Liver (tissue), 10 donors: ENCODE measurements at places on chromosomes 6 and 20. TPM values are rescaled to one million over a fixed set of nuclear protein-coding genes. Genes with fewer than 3 reads are reported as not detected.

The MANEA gene
- total RNA-seq: 9.7 TPM

The PPIL4 gene
- total RNA-seq: 13.1 TPM

GRCh38 chr6:167779129-167779992 lies 47.4 kb upstream of the AFDN start:
- no peak overlapping the region for H3K27ac ChIP-seq
- no peaks in the 10 kb centered on the region for H3K36me3 ChIP-seq
- H3K27me3 ChIP-seq: no peaks in the 10 kb centered on the region
- H3K4me3 ChIP-seq: no peak overlapping the region
- H3K4me1 ChIP-seq: peaks cover 1% of the 10 kb centered on the region
- no peak for DNase-seq

GRCh38 chr6:22667855-22668254 lies 98.5 kb downstream of the HDGFL1 start:
- no peak for DNase-seq
- no peaks in the 10 kb centered on the region for H3K36me3 ChIP-seq
- no peak overlapping the region for H3K4me3 ChIP-seq
- no peaks in the 10 kb centered on the region for H3K27me3 ChIP-seq
- no peaks in the 10 kb centered on the region for H3K4me1 ChIP-seq
- no peak overlapping the region for H3K27ac ChIP-seq
